COR-L47 (cell line): ENCODE measurements at places on chromosomes 5 and 9.

DNA sequence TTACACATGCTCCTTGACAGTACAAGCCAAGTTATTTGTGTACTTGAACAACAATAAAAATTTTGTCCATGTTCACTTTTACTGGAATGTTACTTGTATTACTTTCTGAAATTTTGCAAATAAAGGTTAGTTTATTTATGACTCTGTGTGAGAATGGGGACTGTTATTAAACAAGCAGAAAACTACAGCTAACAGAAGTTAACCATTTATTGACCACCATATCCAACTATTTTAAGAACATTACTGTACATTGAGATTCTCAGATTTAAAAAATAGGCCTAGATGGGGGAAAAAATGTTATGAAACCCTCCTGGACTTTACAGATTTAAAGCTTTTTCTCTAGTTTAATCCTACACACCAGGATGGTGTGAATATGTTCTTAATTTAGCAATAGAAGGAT, 1.8 kb downstream of the SLC25A51 start:
- no peak for DNase-seq

GRCh38 chr9:23229890-23230317, 596.1 kb downstream of the ELAVL2 start:
- DNase-seq = no peak

- DNase-seq = no peak
Measured at GRCh38 chr5:42799241-42799608, 12.5 kb downstream of the SELENOP start.

- no peak for DNase-seq
Measured at GRCh38 chr9:29211003-29211579, 1637.8 kb upstream of the C9orf72 start.

GRCh38 chr9:5786370-5787127, 46.4 kb downstream of the ERMP1 start:
- no peak for DNase-seq

DNA sequence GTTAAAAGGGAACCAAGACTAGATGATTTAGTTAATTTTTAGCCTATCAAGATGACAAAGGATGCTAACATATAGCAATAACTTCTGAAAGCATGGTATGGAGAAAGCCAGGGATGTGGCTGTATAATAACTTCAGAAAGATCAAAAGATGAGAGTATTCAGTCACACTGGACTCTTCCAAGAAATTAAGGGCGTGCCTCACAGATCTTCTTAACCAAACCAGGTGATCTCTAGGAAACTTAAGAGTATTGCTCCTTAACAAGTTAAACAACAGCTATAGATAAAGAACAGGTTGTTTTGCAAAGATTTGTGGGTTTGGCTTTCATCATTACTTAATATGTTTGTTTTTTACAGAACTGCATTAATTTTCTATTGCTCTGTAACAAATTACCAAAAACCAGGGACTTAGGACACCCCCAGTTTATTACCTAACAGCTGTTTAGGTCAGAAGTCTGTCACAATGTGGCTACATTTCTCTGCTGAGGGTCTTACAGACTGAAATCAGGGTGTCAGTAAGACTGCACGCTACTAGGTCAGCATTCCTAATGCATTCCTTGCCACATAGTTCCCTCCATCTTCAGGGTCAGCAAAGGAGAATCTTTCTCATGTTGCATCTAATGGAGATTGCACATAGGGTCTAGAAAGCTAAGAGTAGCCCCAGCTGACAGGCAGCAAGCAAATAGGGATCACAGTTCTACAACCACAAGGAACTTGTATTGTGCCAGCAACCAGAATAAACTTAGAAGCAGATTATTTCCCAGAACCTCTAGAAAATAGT, 113.8 kb downstream of the WDR70 start:
- no peak for DNase-seq

DNA sequence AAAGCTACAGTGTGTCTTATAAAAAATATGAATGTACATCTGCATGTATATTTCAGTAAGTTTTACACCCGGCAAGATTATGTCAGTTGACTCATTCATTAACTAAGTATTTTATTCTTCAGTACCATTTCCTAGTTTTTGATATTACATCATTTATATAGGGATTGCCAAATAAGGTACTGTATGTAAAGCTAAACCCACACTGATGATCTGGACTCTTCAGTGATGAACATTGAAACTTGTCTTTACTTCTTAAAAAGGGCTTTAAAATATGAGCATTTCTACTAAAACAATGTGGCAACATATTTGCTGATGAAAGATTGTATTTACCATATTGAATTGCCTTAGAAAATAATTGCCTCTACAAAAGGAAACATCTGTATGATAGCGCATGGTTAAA, 151.8 kb upstream of the TLX3 start:
- DNase-seq = no peak

- DNase-seq = no peak
Measured at GRCh38 chr9:109972026-109972882, 192.3 kb downstream of the PALM2AKAP2 start.

DNA sequence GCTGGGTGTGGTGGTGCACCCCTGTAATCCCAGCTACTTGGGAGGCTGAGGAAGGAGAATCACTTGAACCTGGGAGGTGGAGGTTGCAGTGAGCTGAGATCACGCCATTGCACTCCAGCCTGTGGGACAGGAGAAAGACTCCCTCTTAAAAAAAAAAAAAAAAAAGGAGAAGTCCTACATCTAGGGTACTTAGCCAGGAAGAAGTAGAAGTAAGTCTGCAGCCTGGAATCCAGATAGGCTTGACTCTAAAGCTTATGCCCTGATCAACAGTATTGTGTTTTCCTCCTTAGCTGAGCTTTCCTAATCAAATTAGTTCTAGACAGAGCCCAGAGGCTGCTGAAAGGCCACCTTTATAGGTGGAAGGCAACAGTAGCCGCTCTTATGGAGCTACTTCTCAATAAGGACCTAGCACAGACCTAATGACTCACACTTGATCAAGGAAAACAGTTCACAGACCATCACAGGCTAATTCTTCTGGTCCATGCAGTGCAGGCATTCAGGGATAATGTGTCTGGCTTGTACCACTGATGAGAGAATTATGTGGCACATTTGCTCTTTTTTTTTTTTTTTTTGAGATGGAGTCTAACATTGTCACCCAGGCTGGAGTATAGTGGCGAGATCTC, 105.5 kb upstream of the KLF4 start:
- no peak for DNase-seq

GRCh38 chr9:121699571-121700164, 48.2 kb downstream of the DAB2IP start:
- DNase-seq = no peak

DNA sequence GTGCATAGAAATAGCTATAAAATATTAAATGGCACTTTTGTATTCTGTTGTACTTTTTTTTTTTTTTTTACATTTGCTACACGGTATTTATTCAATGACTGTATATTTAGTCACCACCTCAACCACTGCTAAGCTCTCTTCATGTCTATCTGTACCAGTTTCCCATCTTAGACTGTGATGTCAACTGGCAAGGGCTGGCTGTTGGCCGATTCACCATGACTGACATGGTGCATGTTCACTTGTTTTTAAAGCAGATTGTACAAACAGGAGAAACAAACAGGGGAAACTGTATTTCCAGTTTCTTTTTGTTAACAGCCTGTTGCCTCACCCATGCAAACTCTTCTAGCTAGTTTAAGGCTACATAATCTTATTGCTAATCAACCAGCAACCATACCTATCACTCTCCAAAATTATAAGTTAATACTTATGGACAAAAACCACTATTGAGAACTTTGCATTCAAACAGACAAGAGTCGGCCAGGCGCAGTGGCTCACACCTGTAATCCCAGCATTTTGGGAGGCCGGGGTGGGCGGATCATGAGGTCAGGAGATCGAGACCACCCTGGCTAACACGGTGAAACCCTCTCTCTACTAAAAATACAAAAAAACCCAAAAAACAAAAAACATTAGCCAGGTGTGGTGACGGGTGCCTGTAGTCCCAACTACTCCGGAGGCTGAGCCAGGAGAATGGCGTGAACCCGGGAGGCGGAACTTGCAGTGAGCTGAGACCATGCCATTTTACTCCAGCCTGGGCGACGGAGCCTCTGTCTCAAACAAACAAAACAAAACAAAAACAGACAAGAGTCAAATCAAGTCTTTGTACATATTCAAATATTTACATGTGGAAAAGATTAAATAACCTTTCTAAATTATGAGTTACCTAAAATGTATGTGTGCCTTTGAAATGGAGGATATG, 13.2 kb downstream of the ZFAND5 start:
- DNase-seq = no peak

DNA sequence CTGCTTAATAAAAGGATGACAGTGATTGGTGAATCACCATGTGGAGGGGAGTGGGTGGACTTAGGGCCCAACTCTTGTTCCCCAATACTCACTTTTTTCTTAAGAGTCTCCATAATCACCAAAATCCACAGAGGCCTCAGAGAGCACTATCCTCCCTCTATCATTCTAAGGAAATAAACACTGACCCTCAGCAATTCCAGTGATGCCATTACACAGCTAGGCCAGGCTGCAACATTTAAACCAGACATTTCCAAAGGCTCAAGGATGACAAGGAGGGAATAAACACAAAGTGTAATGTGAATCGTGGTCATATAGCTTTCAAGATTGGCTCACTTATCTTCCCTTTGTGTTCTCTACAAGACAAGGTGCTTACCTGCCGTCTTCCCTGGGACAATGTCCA, 2.4 kb upstream of the ARSI start:
- DNase-seq = no peak

DNA sequence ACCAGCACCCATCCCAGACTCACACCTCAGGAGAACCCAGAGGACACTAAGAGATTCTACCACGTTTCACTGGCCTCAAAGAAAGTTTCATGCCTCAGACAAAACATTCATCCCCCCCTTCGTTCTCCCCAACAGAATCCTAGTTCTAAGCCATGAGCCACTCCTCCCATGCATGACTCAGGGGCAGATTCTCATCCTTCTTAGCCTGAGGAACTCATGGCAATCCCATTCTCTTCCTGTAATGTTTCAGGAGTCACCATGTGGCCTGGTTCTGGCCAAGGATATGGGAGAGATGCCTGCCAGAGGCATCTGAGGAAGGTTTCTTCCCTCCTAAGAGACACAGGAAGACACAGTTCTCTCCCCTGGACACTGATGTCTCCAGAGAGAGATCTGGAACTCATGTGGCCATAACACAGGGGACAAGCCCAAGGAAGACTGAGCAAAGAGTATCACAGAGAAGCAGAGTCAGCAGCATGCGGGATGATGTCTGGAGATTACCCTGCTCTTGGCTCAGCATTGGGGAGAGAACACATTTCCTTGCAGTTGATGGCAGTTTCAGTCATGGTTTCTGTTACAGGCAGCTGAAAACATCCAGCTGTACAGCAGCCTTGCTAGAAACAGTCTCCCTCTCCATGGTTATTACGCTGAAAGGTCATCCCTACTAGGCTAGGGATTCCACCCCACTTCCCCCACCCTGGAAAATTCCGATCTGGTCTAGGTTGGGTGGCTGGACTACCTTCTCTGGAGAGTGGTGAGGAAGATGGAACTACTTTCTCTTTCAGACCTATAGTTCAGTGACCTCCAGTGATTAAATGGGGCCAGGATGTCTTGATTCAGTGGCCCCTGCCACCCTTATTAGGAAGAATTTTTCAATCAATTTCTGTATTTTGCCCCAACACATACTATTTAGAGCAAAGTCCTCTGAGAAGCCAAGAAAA, 115.4 kb downstream of the ZNF608 start:
- DNase-seq = no peak

GRCh38 chr9:27125030-27125429, 16.0 kb downstream of the TEK start:
- DNase-seq = peak; percentile 12

DNA sequence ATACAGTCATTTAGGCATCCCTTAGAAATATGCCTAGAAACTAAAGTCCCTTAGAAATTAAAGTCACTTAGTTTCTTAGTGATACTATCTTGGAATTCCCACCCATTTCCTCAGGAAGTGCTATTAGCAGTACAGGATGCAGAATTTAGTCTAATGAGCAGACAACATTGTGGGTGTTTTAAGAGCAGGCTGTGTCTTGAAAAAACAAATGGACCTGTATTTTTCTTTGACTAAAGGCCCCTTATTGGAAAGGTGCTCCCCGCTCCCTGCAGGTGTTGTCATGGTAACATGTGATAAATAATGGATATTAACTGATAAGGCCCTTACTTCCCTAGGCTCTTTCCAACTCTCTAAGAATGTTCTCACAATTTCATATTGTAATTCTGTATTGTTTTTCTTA, 38.8 kb upstream of the STARD4 start:
- no peak for DNase-seq
